ENCODE measurements at places on chromosomes 4 and X.

DNA sequence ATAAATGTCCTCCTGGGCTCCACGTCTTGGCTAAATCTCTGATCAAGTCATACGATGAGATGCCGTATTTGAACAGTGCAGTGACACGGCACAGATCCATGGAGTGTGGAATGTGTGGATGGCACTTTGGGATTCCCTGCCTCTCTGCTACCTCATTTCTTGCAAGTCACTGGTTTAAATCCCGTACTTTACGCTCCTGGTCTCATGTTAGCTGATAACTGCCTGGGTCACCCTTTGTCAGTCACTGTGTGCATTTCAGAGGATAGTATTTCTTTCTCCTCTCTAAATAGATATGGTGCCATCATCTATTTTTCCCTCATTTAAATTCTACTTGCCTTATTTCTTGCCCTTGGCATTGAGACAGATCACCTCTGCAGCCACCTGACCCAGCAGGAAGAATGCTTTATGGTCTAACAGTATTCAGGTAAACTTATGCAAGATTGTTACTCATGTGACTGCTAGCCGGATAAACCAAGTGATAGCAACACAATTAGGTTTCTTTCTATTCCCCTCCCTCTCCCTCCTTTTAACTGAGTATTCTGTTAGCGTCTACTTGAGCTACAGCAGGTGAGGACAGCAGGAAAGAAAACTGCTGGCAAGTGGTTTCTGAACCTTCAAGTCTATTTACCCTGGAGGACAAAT is 2.8 kb downstream of the EGF start:
- no peak for DNase-seq

DNA sequence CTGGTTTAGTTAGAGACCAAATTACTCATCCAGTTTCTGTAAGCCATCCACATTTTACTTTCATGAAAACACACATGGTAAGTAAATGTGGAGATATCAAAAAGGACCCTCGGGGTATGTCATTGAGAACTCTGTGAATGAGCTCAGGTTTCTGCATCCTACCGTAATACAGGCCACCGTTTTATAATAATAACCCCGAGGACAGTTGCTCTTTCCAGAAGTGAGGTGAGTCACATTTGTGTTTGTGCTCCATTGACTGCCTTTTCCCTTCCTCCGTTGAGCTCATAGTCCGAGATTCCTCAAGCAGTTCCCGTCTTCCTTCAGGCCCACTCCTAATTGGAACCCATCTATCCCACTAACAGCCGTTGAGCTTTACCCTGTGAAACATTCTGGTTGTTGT is 95.3 kb downstream of the GRID2 start:
- DNase-seq, result no peak

- no peak for DNase-seq
Observed at GRCh38 chrX:24838629-24839028, 144.9 kb downstream of the POLA1 start.

DNA sequence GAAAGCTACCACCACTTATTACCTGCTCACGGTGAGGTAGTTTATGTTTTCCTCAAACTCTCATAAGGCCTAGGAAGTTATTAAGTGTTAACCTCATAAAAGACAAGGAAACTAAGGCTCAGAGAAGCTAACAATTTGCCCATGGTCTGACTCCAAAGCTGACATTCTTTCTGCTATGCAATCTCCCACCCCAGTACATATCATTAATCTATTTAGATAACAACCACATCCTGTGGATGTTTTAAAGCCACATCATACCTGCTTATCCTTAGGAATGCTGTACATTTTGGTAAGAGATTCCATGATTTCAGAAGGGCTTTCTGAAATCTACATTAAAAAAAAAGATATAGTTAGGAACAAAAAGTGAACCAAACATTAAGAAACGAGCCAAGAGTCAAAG is 55.4 kb downstream of the HUWE1 start:
- DNase-seq, result no peak

DNA sequence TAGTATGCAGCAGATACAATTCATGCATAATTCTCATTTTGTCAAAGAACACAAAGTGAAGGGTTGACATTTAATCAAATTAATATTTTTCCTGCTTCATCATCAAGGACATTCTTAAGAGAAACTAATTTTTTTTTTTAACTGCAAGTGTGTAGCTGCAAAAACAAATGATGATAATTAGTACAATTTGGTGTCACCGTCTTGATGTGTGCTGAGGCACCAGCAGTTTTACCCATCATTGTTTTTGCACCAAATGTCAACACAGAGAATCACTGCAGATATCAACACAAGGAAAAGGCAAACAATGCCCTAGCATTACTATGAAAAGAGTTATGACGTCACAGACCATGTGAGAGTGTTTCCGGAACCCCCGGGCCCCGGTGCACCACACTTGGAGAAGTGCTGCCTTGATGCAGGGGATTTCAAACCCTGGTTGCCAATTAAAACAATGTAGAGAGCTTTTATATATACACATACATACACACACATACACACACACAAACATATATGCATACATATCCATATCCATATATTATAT is 55.9 kb downstream of the AGA start:
- no peak for DNase-seq

DNA sequence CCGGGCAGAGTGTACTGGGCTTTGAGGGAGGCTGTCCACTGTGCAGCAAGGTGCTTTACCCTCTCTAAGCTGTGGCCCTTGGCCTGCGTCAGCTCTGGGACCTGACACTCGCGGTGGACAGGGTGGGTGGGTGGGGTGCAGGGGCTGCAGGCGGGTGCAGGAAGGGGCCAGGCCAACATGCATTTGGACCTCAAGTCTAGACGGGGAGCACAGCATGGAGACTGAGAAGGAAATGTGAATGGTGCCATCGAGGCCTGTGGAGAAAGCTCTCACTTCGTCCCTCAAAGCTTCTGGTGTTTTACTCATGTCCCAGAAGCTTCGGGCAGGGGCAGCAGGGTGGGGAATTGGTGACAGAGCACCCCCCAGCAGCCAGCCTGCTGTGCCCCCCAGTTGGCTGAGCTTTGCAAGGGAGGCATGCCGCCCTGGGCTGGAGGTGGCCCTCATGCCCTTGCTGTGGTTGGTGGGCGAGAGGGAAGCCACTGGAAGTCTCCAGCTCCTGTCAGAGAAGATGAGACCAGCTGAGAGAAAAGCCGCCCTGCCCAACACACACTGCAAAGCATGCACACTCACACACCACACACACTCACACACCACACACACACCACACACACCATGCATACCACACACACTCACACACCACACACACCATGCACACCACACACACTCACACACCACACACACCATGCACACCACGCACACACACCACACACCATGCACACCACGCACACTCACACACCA is 12.3 kb downstream of the PNMA6E start:
- DNase-seq, result no peak

GRCh38 chr4:78585633-78586032 is 34.1 kb downstream of the ANXA3 start:
- no peak for DNase-seq

- DNase-seq, result no peak
Observed at GRCh38 chr4:124943938-124944337, 231.4 kb upstream of the ANKRD50 start.

- DNase-seq, result no peak
Observed at GRCh38 chr4:139907001-139907809, 241.6 kb downstream of the MGST2 start.

- DNase-seq, result no peak
Observed at GRCh38 chr4:70515367-70516250, 2.8 kb upstream of the AMTN start.

DNA sequence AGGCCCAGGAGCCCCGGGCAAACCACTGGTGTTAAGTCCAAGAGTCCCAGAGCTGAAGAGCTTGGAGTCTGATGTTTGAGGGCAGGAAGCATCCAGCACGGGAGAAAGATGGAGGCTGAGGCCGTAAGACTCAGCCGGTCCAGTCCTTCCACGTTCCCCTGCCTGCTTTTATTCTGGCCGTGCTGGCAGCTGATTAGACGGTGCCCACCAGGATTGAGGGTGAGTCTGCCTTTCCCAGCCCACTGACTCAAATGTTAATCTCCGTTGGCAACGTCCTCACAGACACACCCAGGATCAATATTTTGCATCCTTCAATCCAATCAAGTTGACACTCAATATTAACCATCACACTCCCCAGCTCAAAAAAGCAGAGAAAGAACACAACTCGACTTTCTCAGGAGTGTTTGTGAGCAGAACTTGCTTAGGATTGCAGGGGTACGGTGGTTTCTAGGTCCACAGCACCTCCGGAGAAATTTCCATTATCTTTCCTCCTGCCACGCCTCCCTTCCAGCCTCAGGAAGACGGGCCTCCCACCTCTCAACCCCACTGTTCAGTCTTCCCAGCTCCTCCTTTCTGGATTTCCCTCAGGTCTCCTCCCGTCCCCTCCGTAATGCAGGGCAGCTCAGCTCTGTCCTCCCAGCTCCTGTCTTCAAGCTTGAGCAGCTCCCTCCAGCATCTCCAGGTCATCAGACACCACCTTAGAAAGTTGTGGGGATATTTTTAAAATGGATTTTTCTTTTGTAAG is 13.3 kb upstream of the TMEM271 start:
- no peak for DNase-seq

DNA sequence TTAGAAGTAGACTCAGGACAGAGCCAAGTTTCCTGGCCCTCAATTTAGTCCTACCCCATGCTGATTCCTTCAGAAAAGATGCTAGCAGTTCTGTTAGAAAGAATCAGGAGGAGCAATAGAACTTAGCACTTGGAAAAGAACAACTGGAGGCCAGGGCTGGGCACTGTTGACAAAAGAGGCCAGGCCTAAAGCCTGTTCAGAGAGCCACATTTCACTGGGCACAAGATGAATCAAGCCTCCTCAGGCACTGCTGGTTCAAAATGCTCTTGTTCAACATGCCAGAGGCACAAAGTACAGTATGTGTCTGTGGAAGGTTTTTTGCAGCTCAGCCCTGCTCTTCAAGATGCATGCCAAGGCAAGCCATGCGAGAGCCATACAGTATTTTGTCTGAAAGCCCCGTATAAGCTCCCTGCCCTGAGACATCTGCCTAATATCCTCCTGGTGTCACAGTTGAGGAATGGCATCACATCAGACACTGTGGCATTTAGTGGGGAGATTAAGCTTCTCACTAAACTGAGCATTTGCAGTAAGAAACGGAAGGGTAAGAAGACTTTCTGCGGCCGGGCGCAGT is 53.7 kb downstream of the RASL11B start:
- DNase-seq, result no peak

DNA sequence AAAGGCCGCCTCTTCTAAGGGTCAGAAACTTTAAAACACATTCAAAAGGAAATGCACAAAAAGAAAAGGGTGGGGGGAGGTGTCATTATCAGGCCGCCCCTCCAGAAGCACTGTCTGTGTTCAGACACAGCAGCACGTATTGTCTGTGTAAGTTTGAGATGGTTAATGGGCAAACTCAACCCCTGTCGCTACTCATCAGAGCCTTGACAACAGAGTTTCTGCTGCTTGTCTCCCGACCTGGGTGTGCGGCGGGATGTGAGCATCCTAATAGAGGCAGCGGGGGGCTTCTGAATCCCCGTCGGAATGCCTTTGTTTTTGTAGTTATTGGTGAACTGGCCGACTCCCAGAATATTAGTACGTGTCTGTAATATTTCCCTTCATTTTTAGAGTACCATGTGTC is 158.9 kb downstream of the DCTD start:
- DNase-seq, result no peak

DNA sequence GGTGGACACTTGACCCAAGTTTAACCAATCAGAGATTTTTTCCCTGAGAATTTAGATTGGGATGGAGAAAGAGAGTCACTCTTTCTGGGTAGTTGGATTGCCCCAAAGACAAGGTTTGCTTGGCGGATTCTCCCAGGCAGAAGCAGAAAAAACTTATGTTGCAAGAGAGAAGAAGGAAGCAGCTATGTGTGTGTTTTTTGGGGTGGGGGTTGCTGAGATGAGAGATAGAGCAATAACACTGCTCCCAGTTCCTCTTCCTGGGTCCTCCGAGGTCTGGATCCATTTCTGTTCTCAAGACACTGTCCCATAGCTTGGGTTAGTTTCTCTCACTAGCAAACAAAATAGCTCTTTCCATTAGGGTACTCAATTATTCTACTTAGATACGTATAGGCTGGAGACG is 222.1 kb downstream of the STIM2 start:
- DNase-seq, result no peak

DNA sequence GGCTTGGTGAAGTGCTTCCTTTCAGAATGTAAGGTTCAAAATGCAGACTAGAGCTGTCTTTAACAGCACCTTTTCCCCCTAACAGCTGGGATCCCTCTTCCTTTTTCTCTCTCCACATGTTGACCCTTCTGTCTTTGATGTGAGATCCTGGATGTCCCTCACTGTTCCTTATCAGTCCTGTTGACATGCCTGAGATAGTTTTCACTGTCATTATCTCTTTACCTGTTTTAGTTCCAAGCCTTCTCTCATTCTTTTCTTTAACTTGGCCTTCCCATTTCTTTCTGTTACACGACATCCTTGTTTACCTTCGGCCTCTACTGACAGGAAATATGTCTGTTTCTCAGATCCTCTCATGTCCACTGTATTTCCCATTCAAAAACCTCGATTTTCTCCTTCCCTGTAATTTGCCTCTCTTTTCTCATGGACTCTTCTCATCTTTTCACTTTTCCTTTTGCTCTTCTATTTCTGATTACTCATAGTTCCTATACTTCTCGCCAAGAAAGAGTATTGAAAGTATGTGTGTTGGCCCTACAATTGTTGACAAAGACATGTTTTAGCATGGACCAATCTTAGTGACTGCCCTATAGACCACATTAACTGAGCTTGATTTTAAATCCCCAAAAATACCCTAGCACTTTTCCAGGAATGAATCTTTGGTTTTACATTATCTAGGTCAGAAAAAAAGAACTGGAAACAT is 1.2 kb upstream of the SOWAHB start:
- DNase-seq, result no peak

DNA sequence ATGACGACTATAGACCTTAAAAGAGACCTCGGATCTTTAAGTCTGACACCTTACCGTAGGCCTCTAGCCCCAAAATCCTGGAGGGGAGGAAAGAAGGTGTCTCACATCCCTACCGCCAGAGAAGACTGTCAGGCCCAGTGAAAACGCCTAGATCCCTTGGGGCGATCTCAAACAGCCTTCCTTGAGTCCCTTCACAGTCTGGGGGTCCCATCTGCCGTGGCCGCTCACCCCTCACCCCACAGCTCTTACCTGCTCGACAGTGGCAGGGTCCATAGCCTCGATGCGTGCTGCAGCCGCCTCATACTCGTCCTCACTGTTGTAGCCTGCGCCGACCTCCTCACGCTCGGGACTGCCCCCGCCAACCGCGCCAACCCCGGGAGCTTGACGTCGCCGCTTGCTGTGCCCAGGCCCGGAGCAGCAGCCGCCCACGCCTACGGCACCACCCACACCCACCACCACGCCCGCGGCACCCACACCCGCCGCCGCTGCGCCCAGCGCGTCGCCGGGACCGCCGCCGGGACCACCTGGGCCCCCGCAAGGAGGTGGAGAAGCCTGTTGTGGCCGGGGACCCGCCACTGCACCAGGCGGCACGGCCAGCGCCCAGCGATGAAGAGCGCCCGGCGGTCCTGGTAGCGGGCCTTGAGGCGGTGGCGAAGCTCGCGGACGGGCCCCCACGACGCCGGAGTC is 536 bp downstream of the OTUD5 start:
- peak; percentile 41 for DNase-seq

- no peak for DNase-seq
Observed at GRCh38 chr4:87003266-87003665, 68.5 kb downstream of the AFF1 start.
